ENCODE measurements at places on chromosomes 12 and 14.

DNA sequence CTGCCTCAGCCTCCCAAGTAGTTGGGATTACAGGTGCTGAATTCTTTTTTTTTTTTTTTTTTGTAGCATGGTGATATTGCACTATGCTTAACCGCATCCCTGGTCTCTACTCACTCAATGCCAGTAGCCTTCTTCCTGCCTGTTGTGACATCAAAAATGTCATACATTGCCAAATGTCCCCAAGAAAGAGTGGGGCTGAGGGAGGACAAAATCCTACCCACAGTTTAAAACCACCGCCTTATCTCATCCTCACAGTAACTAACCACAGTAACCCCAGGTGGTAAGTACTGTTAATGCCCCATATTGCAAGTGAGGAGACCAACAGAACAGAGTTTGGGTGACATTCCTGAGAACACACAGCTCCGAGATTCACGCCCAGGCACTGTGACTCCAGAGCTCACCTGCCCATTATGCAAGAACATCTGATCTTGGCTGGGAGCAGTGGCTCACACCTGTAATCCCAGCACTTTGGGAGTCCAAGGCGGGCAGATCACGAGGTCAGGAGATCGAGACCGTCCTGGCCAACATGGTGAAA is 19.6 kb downstream of the MORN3 start:
- H3K4me1 ChIP-seq: no peaks in the 10 kb centered on the region
- no peaks in the 10 kb centered on the region for H3K36me3 ChIP-seq
- H3K27ac ChIP-seq: no peak overlapping the region
- no peaks in the 10 kb centered on the region for H3K27me3 ChIP-seq

DNA sequence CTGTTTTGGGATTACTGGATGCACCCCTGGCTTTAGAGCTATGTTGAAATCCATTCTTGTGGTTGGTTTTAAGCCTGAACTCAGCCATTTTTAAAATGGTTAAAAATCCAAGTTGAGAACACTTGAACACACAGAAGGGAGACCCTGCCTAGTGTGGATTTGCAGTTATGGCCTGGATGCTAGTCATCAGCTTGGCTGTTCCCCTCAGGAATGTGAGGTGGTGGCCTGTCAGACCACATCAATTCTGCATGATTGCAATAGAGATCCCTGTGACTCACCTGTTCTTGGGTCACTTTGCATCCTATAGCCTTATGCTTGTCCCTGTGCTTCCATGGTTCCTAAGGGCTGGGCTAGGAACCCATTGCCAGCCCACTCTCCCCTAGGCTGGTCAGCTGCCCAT is 454.1 kb downstream of the ATP23 start:
- no peak for DNase-seq
- no peak overlapping the region for H3K27ac ChIP-seq
- no peaks in the 10 kb centered on the region for H3K4me1 ChIP-seq
- H3K4me3 ChIP-seq: no peak overlapping the region

GRCh38 chr14:77991128-77991772 is 178.9 kb upstream of the NRXN3 start:
- H3K36me3 ChIP-seq: no peaks in the 10 kb centered on the region
- no peak for DNase-seq
- no peak overlapping the region for H3K27ac ChIP-seq
- H3K4me1 ChIP-seq: no peaks in the 10 kb centered on the region

- H3K27ac ChIP-seq: no peak overlapping the region
- peaks cover 21% of the 10 kb centered on the region for H3K27me3 ChIP-seq
- DNase-seq: peak; percentile 38
These were observed 10.0 kb downstream of the WNT1 start for GRCh38 chr12:48988030-48988649.

DNA sequence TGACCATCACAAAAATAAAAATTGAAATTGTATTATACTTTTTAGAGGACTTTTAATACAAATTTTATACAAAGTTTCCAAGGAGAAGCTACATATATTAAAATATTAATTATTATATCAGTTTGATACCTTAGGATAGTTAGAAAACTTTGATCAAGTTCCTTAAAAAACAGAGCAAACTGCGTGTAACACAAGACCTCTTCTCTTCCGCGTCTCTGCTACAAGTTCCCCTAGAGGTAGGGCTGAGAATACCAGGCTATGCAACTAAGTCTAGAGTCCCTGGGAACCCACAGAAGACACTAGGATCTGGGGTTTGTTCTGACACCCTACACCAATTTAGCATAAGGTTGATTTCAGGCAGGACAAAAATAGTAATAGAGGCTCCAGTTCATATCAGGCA is 319.0 kb downstream of the FOXG1 start:
- H3K36me3 ChIP-seq: no peaks in the 10 kb centered on the region
- no peak overlapping the region for H3K27ac ChIP-seq
- H3K4me3 ChIP-seq: no peak overlapping the region
- H3K27me3 ChIP-seq: peaks cover 8% of the 10 kb centered on the region
- no peaks in the 10 kb centered on the region for H3K4me1 ChIP-seq

DNA sequence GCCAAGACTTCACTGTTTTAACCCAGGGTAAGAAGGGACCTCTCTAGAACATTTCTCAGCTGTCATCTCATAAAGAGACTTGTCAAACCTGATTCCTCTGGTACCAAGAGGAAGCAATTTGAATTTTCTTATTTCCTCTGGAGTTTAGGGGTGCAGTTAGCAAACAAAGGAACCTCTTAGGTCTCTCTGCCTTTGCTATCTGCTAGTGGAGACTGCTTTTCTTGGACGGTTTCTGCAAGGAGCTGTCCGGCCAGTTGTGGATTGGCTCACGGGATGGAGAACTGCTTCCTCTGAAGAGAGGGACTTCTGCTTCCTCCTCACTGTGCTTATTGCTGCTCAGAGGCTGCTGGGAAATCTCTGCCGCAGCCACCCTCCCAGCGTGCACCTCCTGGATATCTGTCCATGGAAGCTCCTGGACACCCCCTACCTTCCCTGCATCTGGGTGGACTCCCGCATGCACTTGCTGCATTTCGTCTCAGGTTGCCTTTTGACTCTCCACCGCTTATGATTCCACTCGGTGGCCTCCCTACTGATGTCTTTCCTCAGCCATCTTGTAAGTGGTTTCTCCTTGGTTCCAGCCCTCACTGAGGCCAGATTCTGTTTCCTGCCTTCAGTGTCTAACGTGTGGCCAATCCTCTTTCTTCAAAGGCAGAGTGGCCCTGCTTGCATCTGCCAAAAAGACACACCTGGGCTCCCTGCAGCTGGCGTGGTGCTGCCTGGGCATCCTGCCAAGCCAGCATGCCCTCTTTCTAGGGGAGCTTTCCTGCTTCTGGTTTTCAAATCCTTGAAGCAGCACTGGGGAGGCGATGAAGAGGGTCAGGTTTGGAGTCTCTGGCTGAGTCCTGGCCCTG is 187.3 kb downstream of the CHST11 start:
- no peaks in the 10 kb centered on the region for H3K4me1 ChIP-seq
- no peak for DNase-seq
- no peak overlapping the region for H3K4me3 ChIP-seq
- no peaks in the 10 kb centered on the region for H3K36me3 ChIP-seq
- H3K27me3 ChIP-seq: no peaks in the 10 kb centered on the region

- no peak overlapping the region for H3K4me3 ChIP-seq
- H3K27me3 ChIP-seq: no peaks in the 10 kb centered on the region
- H3K27ac ChIP-seq: no peak overlapping the region
- no peaks in the 10 kb centered on the region for H3K36me3 ChIP-seq
These were observed 127.5 kb downstream of the SMOC1 start for GRCh38 chr14:70006699-70007098.

DNA sequence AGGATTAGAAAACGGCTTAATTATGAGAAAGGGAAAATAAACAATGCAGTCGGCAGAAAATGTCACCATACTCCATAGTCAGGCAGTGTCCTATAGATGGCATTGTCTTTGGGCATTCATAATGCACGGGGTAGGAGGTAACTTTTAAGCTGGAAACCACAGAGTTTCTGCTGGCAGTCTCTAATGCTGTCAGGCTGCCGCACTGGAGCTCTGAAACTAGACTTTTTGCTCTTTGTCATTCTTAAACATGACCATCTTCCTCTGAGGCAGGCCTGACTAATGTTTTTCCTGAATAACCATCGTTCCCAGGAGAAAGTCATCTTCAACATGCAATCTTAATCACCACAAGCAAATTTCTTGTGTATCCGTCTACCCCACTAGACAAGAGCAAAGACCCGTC is 108.8 kb downstream of the ETNK1 start:
- H3K27me3 ChIP-seq: no peaks in the 10 kb centered on the region
- H3K4me3 ChIP-seq: no peak overlapping the region
- no peak overlapping the region for H3K27ac ChIP-seq
- no peaks in the 10 kb centered on the region for H3K4me1 ChIP-seq
- no peak for DNase-seq
- H3K36me3 ChIP-seq: no peaks in the 10 kb centered on the region

DNA sequence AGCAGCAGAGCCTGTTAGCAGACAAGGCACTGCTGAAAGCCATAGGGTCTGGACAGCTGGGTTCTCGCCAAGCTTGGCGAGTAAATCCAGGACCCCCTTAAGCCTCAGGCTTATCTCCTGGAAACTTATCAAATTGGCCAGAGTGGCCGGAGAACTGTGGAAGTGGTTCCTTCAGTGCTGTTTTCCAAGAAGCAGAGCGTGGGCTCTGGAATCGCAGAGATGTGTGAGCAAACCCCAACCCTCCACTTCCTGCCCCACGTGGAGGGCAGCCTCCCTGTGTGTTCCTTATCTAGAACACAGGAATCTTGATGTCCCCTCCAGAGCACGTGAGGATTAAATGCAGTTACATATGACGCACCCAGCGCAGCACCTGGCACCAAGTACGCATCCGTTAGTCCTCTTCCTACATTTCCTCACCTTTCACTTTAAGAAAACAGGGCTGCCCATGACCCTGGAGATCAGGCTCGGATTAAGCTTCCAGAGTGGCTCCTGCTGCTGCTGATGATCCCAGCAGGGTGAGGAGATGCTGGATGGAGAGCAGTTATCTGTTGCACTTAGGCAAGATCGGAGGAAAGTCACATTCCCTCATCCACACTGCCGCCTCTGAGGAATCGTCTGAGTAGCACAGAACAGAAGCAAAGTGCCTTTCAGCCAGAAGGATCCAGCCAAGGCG is 35.0 kb downstream of the MMAB start:
- DNase-seq: no peak
- H3K27me3 ChIP-seq: no peaks in the 10 kb centered on the region
- H3K4me1 ChIP-seq: no peaks in the 10 kb centered on the region
- no peak overlapping the region for H3K4me3 ChIP-seq
- no peaks in the 10 kb centered on the region for H3K36me3 ChIP-seq
- no peak overlapping the region for H3K27ac ChIP-seq

DNA sequence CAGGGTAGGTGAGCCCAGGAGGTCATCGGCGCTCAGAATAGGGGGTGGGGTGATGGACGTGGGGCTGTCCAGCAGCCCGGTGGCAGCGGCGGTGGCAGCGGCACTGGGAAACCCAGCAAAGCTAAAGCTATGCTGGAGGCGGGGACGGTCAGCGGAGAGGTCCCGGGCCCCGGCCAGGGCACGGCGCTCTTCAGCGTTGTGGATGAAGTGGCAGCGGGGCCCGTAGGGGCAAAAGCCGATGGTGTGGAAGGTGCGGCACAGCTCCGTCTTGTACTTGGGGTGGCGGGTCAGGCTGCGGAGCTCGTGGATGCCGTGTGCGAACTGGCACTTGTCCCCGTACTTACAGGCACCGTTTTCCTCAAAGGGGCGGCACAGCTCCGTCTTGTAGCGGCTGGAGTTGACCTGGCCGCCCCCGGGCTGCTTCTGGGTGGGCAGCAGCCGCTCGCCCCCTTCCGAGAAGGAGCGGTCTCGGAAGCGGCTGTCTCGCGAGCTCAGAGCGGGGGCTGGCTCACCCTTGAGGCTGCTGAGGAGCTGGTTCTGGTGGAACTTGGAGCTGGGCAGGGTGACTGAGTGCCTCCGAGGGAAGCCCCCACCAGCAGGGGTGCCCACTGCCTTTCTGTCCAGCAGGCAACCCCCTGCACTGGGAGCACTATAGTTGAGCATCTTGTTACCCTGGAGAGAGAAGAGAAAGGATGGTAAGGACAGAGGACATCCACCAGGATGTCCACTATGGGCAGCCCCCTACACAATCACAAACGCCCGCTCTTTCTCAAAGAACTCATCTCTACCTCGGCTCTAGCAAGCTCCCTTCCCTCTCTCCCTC is 2.8 kb downstream of the ZFP36L1 start:
- no peaks in the 10 kb centered on the region for H3K27me3 ChIP-seq
- peaks cover 22% of the 10 kb centered on the region for H3K4me1 ChIP-seq
- H3K4me3 ChIP-seq: peak overlapping the region; percentile 82
- peaks cover 59% of the 10 kb centered on the region for H3K36me3 ChIP-seq
- peak; percentile 70 for DNase-seq
- H3K27ac ChIP-seq: peak overlapping the region; percentile 99

- H3K36me3 ChIP-seq: no peaks in the 10 kb centered on the region
- peaks cover 69% of the 10 kb centered on the region for H3K4me1 ChIP-seq
- H3K27ac ChIP-seq: peak overlapping the region; percentile 100
- H3K27me3 ChIP-seq: no peaks in the 10 kb centered on the region
- H3K4me3 ChIP-seq: no peak overlapping the region
- DNase-seq: no peak
These were observed 140.5 kb downstream of the AKAP6 start for GRCh38 chr14:32469388-32470160.

GRCh38 chr12:26378711-26379110 is 183.3 kb downstream of the SSPN start:
- H3K36me3 ChIP-seq: no peaks in the 10 kb centered on the region
- H3K27me3 ChIP-seq: no peaks in the 10 kb centered on the region
- H3K4me3 ChIP-seq: no peak overlapping the region
- H3K27ac ChIP-seq: no peak overlapping the region
- peaks cover 10% of the 10 kb centered on the region for H3K4me1 ChIP-seq

DNA sequence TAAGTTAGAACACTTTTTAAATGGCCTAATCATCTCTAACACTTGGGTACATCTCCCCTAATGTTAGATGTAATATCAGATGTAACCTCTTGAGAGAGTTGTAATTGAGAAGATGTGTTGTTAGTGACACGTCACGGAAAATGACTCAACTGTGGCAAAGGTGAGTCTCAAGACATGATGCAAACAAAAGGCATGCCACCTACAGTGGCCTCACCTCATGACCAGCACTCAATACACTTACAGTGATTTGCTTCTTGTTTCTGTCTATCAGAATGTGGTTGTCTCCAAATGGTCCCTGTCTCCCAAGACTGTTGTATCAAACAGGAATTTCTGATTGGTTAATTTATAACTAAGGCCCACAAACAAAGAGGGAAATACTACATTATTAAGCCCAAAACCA is 91.2 kb downstream of the SLC25A21 start:
- H3K27me3 ChIP-seq: no peaks in the 10 kb centered on the region
- no peak overlapping the region for H3K4me3 ChIP-seq
- H3K27ac ChIP-seq: no peak overlapping the region
- peaks cover 14% of the 10 kb centered on the region for H3K4me1 ChIP-seq

- H3K27ac ChIP-seq: no peak overlapping the region
- DNase-seq: no peak
- H3K4me3 ChIP-seq: no peak overlapping the region
- no peaks in the 10 kb centered on the region for H3K36me3 ChIP-seq
- H3K27me3 ChIP-seq: no peaks in the 10 kb centered on the region
These were observed 132.3 kb downstream of the SNAPC1 start for GRCh38 chr14:61894452-61895077.

- H3K4me1 ChIP-seq: peaks cover 4% of the 10 kb centered on the region
- no peak overlapping the region for H3K4me3 ChIP-seq
- peaks cover 32% of the 10 kb centered on the region for H3K36me3 ChIP-seq
- no peak overlapping the region for H3K27ac ChIP-seq
- no peaks in the 10 kb centered on the region for H3K27me3 ChIP-seq
- DNase-seq: no peak
These were observed 2.2 kb downstream of the TMEM106C start for GRCh38 chr12:47965581-47965980.

- no peaks in the 10 kb centered on the region for H3K27me3 ChIP-seq
- H3K4me1 ChIP-seq: peaks cover 29% of the 10 kb centered on the region
- H3K27ac ChIP-seq: peak overlapping the region; percentile 82
- DNase-seq: peak; percentile 77
These were observed 2.0 kb downstream of the SP1 start for GRCh38 chr12:53381731-53382630.
